ENCODE measurements at places on chromosomes 11 and 22.
A peak's percentile ranks its signal among the peaks of the same experiment; 100 is the strongest.

DNA sequence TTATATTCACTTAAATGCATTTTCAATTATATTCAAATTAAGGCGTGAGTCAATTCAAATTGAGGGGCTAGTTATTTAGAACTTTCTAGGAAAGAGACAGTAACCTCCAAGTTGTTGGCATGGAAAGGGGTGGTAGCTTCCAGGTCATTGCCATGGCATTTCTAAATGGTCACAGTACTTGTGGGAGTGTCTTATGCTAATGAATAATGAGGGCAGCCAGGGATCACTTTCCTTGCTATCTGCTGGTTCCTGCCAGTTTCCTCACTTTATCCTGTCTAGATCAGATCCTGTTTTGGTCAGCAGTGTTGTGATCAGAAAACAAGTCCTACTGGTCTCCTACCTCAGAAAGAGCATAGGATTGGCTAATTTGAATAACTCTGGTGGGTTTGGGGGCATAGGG lies 21.8 kb upstream of the RNASEH2C start:
- no peak for DNase-seq

DNA sequence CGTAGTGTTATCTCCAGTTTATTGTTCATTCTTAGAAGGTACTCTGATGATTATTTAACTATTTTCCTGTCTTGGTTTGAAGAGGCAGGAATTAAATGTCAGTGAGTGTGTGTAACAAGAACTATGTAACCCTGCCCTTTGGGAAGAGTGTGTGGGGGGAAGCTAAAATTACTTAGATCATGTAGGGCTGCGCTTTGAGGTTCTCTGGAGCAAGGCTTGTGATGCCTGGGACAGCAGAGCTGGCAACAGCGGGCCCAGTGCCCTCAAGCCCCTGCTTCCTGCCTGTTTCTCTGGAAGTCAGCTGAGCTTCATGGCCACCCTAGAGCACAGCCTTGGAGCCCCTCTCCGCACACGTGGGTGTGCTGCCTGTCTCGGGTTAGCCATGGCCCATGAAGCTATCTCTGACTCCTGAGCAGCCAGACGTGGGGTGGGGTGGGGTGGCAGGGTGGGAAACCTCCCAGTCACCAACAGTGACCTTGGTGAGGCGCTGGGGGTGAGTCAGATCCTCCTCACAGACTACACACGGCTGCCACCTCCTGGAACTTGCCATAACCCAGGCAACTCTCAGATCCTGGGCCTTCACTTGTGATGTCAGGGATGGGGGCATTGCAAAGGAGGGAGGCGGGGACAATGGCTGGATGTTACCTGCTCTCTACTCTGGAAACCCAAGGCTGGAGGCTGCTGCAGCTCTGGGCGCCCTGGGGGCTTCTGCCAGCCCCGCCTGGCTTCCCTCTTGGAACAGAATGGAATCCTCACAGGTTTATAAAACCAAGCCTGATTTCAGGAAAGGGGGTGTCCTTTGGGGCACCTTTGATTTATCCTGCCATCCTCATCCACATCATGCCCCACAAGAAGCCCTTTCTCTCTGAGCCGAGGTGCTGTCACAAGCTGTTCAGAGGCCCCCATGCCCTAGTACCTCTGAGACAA lies 88.6 kb downstream of the SNX19 start:
- DNase-seq = peak; percentile 87

GRCh38 chr22:46513908-46514550 lies 23.4 kb downstream of the CELSR1 start:
- no peak for DNase-seq

DNA sequence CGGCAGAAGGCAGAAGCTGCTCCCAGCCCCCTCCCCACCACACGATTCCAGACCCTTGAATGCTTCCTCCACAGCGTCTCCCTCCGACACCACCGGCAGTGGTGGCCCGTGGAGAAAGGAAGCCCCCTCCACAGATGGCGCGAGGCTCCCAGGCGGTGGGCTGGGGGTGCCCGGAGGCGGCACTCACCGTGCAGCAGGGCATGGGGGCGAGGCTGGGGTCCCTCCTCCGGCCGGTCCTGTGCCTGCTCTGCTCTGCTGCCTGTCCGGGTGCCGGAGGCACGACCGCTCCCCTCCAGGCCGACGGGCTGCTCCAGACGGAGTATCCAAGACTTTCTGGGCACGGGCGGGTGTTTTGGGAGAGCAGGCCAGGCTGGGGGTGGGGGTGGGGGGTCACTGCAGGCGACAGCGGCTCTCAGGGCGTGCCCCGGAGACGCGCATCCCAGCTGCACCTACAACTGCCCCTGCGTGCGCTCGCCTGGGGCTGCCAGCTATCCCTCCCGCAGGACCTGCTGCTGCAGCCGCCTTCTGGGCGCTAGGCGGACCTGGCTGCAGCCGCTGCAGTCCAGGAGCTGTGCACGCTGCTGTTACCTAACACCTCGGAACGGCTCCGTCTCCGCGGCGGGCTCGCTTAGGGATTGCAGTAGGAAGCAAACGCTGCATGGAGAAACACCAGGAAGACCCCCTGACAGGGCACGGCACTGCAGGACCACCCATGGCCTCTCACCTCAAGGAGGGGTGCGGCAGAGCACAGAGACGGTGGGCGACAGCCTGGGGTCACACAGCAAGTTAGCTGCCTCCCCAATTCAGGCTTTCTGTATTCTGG lies 15.2 kb downstream of the MRGPRG start:
- no peak for DNase-seq

- no peak for DNase-seq
Observed at GRCh38 chr11:48101044-48101733, 115.4 kb upstream of the OR4B1 start.

GRCh38 chr11:73236854-73237253 lies 18.8 kb downstream of the P2RY2 start:
- peak; percentile 32 for DNase-seq

- DNase-seq = no peak
Observed at GRCh38 chr11:2386591-2386990, 9.5 kb downstream of the CD81 start.

DNA sequence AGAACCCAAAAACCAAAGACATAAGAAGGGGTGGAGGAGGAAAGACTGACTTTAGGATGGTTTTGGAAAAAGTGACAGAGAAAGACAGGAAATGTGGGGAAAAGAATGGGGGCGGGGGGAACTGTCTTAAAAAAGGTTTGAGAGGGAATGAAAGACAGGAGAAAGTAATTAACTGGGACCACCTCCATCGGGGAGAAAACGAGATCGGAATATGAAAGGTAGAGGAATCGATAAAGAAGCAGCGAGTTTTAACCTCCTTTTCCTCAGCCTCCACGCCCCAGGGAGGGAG lies 524 bp downstream of the MTMR2 start:
- no peak for DNase-seq

- DNase-seq = no peak
Observed at GRCh38 chr11:65496304-65497140, 2.3 kb upstream of the MALAT1 start.

DNA sequence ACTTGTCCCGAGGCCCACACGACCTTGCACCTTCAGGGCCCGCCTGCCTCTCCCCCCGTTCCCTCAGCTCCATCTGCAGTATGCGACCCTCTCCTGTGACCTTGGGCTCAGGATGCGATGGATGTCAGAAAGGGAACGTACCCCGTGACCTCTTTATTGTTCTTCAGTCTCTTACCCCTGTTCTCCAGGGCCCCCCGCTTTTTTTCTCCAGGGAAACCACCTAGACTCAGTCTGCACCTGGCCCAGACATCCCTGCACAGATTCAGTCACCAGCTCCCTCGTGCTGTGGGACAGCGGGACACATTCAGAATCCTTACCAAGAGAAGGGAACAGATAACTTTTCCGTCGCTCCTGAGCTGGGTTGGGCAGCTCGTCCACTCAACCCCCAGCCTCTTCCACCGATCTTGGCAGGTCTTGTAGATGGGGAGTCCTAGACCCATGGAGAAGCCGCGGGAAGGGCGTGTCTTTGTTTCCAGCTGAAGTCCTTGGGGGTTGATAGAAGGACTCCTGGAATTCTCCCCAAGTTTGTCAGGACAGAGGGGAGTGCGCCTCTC lies 1.4 kb upstream of the PHOX2A start:
- no peak for DNase-seq

- no peak for DNase-seq
Observed at GRCh38 chr11:77966338-77966737, 28.1 kb downstream of the INTS4 start.

DNA sequence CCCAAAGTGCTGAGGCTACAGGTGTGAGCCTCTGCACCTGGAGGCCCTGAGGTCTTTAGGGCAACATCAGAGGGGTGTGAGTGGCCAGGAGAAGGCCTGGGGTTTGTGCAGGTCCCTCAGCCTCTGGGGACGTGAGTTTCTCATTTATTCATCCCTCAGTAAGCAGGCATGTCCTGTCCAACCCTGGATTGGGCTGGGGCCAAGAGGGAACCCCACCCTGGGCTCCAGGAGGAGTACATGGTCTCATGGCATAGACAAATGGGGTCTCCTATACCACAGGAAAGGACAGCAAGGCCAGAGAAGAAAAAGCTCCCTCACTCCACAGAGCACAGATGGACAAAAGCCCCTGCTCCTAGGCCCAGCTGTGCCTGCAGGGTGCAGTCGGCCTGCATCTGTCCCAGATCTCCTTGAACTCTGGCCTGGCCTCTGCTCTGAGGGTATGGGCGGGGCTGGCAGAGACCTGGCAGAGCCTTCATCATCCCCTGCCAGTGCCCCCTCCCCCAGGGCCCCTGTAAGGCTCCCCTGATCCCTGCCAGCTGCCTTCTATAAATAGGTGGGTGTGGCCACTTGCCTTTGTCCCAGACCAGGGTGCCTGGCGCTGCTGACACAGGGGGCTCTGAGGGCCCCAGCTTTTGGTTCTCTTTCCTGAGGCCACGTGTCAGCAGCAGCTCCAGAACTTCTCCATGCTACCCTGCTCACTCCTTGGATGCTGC lies 34.6 kb downstream of the A4GALT start:
- no peak for DNase-seq

- DNase-seq = no peak
Observed at GRCh38 chr11:130262424-130262823, 52.3 kb downstream of the ZBTB44 start.

- DNase-seq = no peak
Observed at GRCh38 chr22:30870451-30871345, 97.9 kb downstream of the MORC2 start.

GRCh38 chr22:46710806-46711205 lies 27.2 kb downstream of the CERK start:
- no peak for DNase-seq

- DNase-seq = no peak
Observed at GRCh38 chr11:126502982-126503381, 147.5 kb downstream of the ST3GAL4 start.

- peak; percentile 22 for DNase-seq
Observed at GRCh38 chr11:86150847-86151173, 81.9 kb upstream of the PICALM start.

DNA sequence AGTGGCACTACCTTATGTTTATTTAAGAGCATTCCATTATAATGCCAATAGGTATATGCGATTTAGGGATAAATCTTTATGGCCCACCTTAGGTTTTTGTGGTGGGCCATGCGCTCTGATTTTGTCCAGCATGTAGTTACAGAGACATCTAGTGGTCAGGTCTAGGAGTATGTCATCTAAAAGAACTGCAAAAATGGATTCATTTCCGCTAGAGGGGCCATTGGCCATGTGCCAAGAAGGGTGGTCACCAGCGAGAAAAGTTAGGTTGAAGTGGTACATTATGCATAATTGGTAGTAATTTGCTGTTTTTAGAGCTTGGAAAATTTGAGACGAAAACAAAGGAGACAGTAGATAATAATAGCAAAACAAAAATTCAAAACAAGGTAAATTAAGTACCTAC lies 27.7 kb downstream of the LRRC4C start:
- no peak for DNase-seq

GRCh38 chr11:114195981-114196731 lies 100.0 kb upstream of the NNMT start:
- peak; percentile 14 for DNase-seq

- DNase-seq = no peak
Observed at GRCh38 chr11:81080476-81080875, 1639.6 kb upstream of the TENM4 start.

GRCh38 chr11:128512474-128512996 lies 74.8 kb downstream of the ETS1 start:
- DNase-seq = no peak

GRCh38 chr11:88169471-88169870 lies 5.8 kb downstream of the RAB38 start:
- DNase-seq = no peak

All from AG08395 (cell line).